ENCODE measurements at places on chromosomes 1 and 21.

- DNase-seq: no peak
Observed at GRCh38 chr1:53352561-53352960, 24.7 kb upstream of the LRP8 start.

DNA sequence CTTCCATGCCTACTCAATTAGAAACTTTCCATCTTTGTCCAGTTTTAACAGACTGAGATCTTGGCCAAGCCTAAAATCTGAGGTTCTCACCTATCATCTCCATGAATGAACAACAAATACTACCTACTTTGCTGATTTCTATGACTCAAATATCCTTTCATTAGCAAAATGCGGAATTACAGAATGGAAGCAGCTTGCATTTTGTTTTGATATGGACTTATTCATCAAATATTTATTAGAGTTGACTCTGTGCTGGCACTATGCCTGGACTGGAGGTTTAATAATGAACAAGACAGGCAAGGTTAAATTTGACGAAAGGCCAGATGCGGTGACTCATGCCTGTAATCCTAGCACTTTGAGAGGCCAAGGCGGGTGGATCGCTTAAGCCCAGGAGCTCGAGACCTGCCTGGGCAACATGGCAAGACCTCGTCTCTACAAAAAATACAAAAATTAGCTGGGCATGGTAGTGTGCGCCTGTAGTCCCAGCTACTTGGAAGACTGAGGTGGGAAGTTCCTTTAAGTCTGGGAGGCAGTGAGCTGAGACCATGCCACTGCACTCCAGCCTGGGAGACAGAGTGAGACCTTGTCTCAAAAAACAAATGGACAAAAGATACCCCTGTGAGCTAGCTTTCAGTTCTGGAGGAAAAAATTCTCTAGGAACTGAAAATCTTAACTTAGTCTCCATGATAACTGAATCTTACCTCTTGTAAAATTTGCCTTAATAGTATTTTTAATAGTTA, 29.4 kb upstream of the SOD1 start:
- DNase-seq: no peak

DNA sequence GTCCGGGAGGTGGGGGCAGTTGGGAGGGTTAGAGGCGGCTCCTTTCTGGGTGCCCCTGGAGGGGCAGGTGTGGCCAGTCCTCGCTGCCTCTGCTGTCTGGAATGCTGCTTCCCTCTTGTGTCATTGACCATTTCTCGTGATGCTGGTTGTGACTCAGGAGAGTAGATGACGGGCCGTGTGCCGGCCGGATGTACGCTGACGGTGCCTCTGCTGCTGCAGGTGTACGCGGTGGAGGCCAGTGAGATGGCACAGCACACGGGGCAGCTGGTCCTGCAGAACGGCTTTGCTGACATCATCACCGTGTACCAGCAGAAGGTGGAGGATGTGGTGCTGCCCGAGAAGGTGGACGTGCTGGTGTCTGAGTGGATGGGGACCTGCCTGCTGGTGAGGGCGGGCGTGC, 13.9 kb downstream of the PRMT2 start:
- DNase-seq: no peak

- DNase-seq: peak; percentile 49
Observed at GRCh38 chr21:45607021-45607908, 36.3 kb upstream of the PCBP3 start.

DNA sequence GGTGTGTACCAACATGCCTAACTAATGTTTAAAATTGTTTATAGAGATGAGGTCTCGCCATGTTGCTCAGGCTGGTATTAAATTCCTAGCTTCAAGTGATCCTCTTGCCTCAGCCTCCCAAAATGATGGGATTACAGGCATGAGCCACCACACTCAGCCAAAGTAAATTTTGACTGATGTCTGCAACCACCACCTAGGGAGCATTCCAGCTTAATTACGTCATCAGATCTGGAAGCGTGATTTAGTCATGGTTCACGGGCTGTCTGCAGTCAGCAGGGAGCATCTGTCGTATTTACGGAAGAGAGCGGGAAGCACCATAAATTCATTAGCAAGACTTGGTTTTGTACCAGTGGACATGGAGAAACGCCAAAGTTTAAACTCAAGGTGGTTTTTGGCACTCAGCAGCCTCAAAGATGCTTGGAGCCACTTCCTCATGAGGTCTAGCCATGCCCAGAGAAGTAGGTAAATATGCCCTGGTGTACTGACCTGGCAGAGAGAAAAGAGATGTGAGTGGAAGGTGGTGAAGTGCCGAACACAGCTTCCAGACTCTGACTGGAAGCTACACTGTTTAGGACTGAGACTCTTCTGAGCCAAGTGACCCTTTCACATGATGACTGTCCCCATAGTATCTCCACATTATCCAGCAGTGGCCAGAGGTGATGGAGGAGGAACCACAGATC, 60.8 kb upstream of the SLC35F3 start:
- DNase-seq: no peak

DNA sequence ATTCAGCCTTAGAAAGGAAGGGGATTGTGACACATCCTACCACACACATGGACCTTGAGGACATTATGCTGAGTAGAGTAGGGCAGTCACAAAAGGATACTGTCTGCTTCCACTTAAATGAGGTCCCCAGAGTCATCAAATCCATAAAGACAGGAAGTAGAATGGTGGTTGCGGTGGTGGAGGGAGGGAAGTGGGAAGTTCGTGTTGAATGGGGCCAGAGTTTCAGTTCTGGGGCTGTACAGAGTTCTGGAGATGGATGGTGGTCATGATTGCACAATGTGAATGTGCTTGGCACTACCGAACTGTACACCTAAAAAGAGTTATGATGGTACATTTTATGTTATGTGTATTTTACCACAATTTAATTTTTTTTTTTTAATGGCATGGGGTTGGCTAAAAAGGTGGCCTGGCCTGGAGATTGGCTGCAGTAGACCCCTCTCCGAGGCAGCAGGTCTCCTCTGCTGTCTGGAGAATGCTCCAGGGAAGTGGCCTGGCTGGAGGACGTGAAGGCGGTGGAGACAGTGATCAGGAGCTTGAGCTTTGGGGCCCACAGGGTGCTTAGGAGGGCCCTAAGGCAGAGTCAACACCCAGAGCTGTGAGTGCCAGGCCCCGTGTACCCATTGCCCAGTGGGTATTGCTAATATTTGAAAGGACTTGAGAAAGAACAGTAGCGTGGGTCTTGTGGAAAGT, 30.4 kb downstream of the IFNGR2 start:
- no peak for DNase-seq
